ENCODE measurements at places on chromosomes 2 and 18.

DNA sequence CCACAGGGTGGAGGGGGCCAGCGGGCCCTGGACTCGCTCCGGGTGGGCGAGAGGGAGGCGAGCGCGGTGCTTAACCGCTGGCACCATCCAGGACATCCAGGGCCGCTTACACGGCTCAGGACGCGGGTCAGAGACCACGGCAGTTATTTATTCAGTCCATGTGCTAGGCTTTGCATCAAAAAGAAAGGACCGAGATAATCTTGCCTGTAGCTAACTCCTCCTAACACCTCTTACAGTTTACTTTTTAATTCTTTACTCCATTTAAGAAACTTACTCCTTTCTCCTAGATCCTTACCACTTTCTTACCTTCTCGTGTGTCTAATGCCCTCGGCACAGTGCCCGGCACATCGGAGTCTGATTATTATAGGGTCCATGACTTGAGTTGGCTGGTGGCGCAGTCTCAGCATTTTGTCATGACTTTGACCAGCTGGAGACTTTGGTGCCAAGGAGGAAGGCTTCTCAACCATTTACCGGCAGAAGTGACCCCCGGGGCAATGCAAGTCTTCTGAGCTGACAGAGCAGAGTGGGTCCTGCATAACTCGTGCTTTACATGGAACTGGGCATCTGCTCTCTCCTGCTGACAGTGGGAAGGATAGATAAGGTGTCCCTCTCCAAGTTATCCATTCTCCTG, 503 bp downstream of the ANXA4 start:
- no peak for DNase-seq

DNA sequence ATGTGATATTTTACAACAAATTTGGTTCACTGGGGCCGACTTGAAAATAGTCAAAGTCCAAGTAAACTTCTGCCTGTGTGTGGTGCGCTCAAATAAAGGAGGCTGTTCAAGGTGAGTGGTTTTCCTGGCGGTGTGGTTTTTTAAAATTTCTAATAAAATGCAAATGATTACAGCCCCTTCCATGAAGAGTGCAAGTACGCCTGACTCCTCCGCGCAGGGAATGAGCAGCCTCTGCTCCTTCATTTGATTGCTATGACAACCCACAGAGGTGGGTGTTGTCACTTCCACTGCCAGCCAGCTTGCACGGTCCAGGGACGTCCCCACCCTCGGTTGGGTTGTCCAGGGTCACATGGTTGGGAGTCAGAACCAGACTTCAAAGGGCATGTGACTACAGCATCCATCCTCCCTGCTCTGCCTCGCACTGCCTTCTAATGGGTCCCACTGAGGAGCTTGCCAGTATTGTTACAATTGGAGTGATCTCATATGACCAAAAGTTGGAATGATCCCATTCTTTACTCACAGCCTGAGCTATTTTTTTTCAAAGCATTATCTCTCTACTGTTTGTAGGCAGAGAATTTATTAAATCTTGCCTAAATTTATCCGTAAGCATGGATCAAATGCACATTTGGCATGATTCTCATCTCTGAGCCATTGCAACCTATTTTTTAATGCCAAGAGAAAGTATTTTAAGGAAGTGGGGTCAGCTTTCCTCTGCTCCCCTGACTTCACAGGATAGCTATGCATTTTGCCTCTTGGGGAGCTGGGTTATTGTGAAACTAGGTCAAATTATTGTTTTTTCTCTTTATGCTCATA, 121.3 kb downstream of the AGAP1 start:
- peak; percentile 74 for DNase-seq

DNA sequence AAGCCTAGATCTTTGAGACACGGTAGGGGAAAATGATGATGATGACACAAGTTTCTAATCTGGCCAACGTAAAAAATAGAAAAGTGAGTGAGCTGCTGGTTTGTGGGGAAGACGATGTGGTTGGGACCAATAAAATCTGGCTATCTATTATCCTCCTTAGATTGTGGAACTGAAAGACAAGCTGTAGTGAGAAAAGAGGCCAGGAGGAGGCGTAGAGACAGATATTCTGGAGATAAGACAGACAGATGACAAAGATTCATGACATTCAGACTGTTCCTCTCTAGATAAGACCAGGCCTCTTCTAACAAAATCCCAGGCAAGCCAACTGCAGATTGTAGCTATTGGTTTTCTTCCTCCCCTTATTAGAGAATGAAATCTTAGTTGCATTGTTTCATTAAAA, 376.3 kb upstream of the UBE2E3 start:
- peak; percentile 35 for DNase-seq

GRCh38 chr18:39666541-39666940, 2100.9 kb upstream of the CELF4 start:
- no peak for DNase-seq

DNA sequence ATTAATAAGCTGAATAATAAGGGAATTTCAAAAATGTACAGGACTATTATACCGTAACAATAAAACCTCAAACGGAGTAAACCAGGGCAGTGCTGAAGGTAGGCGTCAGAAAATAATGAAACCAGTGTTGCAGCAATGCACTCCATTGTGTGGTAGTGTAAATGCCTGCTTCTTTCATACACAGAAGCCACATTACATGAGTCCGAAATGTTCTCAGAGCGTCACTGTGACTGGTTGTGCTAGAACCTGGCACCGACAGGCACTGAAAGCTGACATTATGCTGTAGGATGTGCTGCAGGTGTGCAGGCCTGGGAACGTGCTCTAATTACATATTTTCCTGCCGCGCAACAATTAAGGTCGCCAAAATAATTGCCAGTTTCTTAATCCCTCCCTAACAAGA, 53.3 kb downstream of the ZEB2 start:
- no peak for DNase-seq

DNA sequence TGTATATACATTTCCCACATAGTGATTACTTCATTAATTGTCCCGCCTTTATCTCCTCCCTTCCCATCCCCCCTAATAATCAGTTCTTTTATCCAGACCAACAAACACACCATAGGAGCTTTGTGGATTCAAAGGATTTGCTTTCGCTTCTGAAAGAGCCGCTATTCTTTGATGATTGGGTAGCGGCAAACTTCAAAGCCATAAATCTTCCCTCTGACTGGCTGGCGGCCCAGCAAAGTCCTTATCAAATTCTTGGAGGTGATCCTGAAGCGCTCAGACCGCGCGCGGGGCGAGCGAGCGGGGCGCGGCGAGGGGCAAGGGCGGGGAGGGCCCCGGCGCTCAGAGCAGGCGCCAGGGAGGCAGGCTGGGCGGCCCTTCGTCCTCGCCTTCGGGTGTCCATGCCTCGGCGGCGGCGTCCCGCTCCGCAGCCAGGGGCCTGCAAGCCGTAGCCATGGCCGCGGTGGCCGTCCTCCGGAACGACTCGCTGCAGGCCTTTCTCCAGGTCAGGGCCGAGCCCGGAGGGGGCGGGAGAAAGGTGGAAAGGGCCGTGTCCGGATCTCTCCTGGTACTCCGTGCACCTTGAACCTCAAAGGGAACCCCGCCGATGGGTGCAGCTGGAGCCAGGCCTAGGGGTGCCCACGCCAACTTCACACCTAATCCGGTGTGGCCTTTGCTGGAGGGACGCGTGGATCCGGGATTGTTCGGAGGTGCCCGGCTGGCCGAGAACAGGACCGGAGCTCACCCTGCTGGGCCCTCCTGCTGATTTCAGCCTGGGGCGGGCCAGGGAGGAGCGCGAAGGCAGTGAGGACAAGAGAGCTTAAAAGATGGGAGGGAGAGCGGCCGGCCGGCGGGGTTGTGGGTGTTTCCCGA, at the start of gene SP5:
SP5 (plus strand) TSS at position 276 of the 870 bp plus-strand sequence; CDS start at position 452, 176 bp downstream.
- peak; percentile 55 for DNase-seq

DNA sequence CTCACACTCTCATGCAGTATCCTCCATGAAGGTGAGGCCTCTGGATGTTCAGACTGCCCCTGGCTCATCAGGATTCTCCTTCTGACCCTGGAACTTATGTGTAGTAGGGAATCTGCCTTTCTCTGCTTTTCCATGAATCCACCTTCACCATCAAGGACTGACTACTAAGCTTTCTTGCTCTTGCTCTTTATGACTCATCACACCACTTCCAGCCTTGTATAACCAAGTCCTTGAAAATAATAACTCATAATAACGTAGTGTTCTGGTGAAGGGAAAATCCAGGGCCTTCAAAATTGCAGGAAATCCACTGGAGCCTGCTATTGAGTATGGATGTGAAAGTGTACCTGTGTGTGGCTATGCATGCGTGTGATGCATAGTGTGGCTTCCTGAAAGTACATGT, 11.3 kb upstream of the KCNS3 start:
- peak; percentile 34 for DNase-seq

DNA sequence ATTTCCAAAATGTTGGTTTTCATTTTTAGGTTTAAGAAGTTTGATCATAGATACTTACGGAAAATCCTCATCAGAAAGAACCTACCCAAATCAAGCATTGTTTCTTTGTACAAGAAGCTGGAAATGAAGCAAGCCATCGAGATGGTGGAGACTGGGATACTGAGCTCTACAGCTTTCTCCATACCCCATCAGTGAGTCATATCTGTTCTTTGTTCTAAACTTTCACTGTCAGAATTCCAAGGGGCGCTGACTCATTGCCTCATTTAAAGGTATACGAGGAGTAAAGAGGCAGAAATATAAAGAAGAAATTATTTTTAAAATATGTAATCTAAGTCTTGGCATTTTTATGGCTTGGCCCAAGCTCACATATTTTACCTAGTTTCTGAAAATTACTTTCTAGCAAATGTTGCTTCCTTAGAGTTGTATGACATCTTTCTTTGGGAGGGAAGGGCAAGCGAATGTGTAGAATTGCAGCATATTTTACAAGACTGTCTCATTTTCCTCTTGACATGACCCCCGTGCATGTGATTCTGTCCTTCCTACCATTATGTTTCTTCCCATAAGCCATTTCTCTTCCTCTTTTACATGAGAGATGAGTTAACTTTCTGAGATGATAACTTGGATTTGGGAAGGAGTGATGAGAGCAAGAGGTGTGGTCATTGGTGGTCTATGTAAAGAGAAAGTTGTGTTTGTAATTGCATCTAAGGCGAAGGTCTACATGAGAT, 41.2 kb downstream of the SLC9A4 start:
- DNase-seq, result peak; percentile 89

DNA sequence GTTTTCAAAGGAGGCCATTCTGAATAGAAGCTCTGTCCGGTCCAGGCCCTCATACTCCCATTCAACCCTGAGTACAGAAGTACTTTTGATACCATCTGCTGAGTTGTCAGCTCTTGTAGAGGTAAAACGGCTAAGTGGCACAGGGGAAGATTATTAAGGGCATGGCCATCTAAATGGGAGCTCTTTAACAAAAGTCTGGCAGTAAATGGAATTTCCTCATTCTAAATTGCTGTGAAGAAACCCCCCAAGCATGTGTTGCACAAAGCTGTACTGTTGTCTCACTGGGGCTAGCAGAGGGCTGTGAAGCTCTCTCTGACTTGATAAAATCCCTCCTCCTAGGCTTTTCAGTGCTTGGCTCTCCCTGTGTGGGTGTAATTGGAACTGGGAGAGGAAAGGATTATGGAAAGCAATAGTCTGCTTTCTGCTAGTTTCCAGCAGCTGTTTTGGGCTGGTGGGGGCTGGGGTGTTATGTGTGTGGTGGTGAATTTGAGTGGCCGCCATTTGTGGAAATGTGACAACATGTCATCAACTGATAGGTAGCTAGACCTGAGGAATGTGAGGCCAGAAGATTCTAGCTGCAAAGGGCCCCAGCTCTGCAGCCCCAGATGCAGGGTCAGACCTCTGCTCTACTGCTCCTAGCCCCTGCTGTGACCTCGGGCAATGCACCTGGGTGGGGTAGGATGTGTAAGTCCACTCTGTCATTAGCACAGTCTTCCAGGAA, 65.1 kb downstream of the MAP4K4 start:
- no peak for DNase-seq

- DNase-seq, result peak; percentile 6
These were observed 283.8 kb downstream of the CTNNA2 start for GRCh38 chr2:79796641-79797040.

GRCh38 chr2:196337208-196337953, 166.0 kb upstream of the STK17B start:
- peak; percentile 49 for DNase-seq

DNA sequence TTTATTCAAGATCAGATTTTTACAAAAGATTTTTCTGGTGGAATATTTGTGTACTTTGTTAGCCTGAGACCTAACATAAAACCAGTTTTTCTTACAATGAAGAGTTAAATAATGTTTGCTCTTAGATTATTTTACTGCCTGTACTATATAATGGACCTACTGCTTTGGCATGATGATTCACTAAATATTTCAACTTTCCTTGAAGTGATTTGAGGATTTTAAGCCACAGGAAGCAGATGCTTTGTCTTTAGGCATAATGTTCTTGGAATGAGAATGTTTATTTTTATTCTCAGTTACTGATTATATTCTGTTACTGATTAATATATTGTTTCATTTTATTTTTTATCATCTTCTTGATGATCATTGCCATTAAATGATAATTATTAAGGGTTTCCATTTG, 175.3 kb upstream of the LRP1B start:
- peak; percentile 74 for DNase-seq

- no peak for DNase-seq
These were observed 2.6 kb downstream of the BOD1L2 start for GRCh38 chr18:57149531-57149930.

GRCh38 chr2:230849633-230850357, 14.9 kb upstream of the ITM2C start:
- DNase-seq, result peak; percentile 13

DNA sequence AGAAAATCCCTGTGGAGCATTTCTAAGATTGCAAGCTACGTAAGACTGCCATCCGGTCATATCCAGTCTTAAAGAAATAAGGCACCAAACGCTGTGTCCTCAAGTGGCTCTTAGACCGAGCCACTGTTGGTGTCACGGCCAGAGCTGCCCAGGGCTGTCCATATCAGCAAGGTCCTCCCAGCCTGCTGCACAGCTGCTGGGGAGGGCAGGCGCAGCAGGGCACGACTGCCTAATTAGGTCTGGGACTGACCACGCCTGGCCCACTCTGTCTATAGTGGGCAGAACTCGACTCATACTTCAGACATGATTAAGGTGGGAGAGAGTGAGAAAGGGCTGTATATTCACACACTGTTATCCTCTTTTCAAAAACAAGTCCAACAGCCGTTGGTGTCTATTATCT, 39.3 kb downstream of the EIPR1 start:
- DNase-seq, result no peak

- DNase-seq, result no peak
These were observed 179.9 kb downstream of the RPIA start for GRCh38 chr2:88871336-88871735.

- DNase-seq, result no peak
These were observed 122.5 kb downstream of the MAIP1 start for GRCh38 chr2:200077838-200078237.

- DNase-seq, result no peak
These were observed 7.0 kb upstream of the LDLRAD4 start for GRCh38 chr18:13211534-13211933.

- no peak for DNase-seq
These were observed 242.1 kb upstream of the OSR1 start for GRCh38 chr2:19600506-19600905.

GRCh38 chr2:190856985-190857384, 23.6 kb upstream of the GLS start:
- no peak for DNase-seq

- DNase-seq, result peak; percentile 12
These were observed 75.8 kb downstream of the LNPK start for GRCh38 chr2:175926272-175926671.

Data from kidney tubule cell (primary cell).